ENCODE measurements at places on chromosomes 4 and X. TPM values are rescaled to one million over a fixed set of nuclear protein-coding genes. Genes with fewer than 3 reads are reported as not detected.

Gene CENPVL2
- not detected for total RNA-seq

GRCh38 chrX:8728932-8729535 lies 2.9 kb downstream of the ANOS1 start:
- no peak overlapping the region for H3K4me3 ChIP-seq
- H3K4me1 ChIP-seq, result peaks cover 6% of the 10 kb centered on the region
- no peak overlapping the region for H3K27ac ChIP-seq
- DNase-seq, result no peak

DNA sequence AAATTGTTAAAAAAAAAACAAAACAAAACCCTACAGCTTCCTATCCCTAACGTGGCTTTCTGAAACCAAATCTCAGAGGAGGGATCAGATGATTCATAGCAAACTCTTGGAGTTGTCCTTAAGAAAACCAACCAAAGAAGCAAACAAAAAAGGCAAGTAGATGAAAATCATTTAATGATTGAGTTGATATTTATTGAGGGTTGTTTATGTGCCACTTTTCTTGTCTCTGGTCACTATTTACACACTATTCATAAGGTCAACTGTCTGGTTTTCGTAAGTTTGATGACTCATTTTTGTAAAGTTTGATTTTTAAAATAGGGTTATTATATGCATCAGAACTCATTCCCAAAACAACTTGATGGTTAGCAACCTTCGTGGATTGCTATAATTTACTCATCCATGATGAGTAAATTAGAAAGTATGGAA lies 133.4 kb downstream of the UNC5C start:
- no peaks in the 10 kb centered on the region for H3K4me1 ChIP-seq
- no peak for DNase-seq
- H3K4me3 ChIP-seq, result no peak overlapping the region
- H3K27ac ChIP-seq, result no peak overlapping the region
- no peaks in the 10 kb centered on the region for H3K27me3 ChIP-seq
- no peaks in the 10 kb centered on the region for H3K36me3 ChIP-seq

DNA sequence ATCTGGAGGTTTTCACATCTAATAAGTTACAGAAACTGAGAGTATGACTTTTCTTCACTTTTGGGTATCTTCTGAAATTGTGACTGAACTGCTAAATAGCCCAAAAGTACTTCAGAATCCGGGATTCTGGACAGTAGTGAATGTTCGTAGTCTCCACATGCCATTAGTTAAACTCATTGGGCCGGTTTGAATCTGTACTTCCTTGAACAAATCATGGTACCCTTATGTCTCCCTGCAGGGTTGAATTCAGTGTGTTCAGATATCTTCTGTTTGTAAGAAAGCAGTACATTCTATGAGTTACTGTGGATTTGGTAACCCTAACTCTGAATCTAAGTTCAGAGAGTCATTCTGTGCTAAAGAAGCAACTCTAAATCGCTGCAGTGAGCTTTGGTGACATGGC lies 33.6 kb downstream of the FAM193A start:
- H3K4me1 ChIP-seq, result peaks cover 5% of the 10 kb centered on the region
- no peak for DNase-seq
- H3K4me3 ChIP-seq, result no peak overlapping the region
- no peaks in the 10 kb centered on the region for H3K36me3 ChIP-seq
- H3K27ac ChIP-seq, result no peak overlapping the region

Gene TMEM175
- total RNA-seq, result 48.1 TPM

Gene ZNF711
- 1.1 TPM for total RNA-seq

GRCh38 chr4:76614589-76614988 lies 179.6 kb downstream of the SHROOM3 start:
- no peak overlapping the region for H3K4me3 ChIP-seq
- peaks cover 46% of the 10 kb centered on the region for H3K4me1 ChIP-seq
- DNase-seq, result no peak
- no peaks in the 10 kb centered on the region for H3K27me3 ChIP-seq
- no peaks in the 10 kb centered on the region for H3K36me3 ChIP-seq

DNA sequence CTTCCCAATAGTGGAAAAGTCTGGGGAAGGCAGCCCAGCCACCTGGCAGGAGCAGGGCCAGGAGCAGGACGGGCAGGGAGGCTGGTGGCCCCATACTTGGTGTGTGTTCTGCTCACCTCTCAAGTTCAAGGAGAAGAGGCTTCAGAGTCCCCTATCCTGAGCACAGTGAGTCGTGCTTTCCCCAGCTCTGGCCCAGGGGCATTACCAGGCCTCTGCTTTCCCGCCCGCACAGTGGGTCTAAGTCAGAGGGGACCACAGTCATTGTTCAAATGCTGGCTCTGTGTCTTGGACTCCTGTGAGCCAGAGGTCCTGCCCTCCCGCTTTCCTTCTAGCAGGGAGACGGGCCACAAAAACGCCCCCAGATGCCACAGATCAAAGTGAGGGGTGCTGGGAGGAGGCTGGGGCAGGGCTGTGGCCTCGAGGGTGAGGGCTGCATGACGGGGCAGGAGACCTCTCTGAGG lies 27.6 kb downstream of the HTRA3 start:
- H3K27me3 ChIP-seq, result no peaks in the 10 kb centered on the region
- H3K36me3 ChIP-seq, result no peaks in the 10 kb centered on the region
- no peak overlapping the region for H3K27ac ChIP-seq

GRCh38 chr4:112277705-112278448 lies 7.8 kb downstream of the TIFA start:
- no peaks in the 10 kb centered on the region for H3K4me1 ChIP-seq
- H3K27ac ChIP-seq, result no peak overlapping the region
- DNase-seq, result no peak

Gene TBX22
- not detected for total RNA-seq

DNA sequence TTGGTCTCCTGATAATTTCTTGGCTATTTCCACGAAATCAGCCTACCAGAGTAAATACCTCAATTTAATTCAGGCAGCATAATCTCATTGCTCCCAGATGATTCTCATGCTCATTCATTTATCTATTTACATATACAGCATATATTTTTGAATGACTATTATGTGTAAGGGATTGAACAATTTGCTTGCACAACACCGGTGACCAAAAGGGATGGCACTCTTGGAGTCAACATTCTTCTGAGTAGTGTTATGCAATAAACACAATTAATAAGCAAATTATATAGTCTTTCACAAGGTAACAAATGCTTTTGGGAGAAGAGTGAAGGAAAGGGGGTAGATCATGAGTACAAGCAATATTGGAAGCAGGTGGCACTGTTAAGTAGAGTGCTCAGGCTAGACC lies 1015.3 kb downstream of the ARAP2 start:
- no peak for DNase-seq
- no peaks in the 10 kb centered on the region for H3K4me1 ChIP-seq
- no peak overlapping the region for H3K27ac ChIP-seq
- H3K4me3 ChIP-seq, result no peak overlapping the region
- H3K27me3 ChIP-seq, result no peaks in the 10 kb centered on the region
- H3K36me3 ChIP-seq, result no peaks in the 10 kb centered on the region

DNA sequence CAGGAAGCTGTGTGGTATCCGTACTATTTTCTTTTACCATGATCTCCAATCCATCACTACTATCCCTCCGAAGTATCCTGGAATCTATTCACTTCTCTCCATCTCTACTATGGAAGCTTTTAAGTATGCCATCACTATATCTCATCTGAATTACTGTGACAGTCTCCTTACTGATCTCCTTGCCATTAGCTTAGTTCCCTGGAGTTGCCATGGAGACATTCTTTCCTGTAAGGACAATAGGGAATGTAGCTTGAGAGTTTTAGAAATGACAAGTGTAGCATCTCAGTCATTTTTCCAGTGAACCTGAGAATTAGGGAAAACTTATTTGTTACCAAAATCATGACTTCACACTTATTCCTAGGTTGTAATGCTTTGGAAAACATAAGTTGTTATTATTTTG lies 86.3 kb downstream of the HPGD start:
- no peak overlapping the region for H3K4me3 ChIP-seq
- H3K4me1 ChIP-seq, result no peaks in the 10 kb centered on the region
- no peak overlapping the region for H3K27ac ChIP-seq
- no peaks in the 10 kb centered on the region for H3K36me3 ChIP-seq
- no peaks in the 10 kb centered on the region for H3K27me3 ChIP-seq

Gene HERC5
- 1.5 TPM for total RNA-seq

DNA sequence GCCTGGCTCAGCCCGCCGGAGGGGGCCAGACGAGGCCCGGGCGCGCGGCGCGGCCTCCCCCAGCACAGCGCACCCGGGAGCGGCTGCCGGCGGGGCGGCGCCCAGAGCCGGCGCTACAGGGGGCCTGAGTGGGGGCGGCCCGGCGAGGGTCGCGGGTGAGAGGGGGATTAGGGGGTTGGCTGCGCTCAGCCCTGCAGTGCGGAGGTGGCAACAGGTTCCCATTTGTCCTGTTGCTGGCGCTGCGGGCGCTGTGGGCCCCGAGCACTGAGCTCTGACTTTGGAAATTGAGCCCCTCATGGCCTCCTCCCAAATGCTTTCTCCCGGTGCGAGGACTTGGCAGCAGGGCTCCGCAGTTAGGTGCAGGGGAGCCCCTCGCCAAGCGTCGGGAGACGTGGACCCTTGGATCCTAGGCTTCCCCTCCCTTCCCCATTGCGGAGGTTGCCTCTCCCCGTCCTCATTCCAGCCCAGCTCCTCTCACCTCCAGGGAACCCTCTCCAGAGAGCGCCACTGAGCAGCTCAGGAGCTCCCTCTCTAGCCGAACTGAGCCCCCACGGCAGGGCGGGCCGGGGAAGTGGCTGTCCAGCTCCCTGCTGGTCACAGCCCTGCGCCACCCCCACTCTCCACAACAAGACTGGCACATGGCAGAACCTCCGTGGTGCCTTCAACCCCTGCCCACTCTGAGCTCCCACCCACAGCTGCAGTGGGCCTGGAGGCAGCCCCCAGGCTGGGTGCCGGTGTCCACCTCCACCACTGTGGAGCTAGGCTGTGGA lies 2.5 kb upstream of the DUSP9 start:
- no peaks in the 10 kb centered on the region for H3K4me1 ChIP-seq
- H3K4me3 ChIP-seq, result no peak overlapping the region
- peaks cover 86% of the 10 kb centered on the region for H3K27me3 ChIP-seq
- no peak overlapping the region for H3K27ac ChIP-seq
- no peak for DNase-seq
